ENCODE measurements at places on chromosomes 3 and 15. TPM values are rescaled to one million over a fixed set of nuclear protein-coding genes. Genes with fewer than 3 reads are reported as not detected.

ANKUB1 gene
- not detected for total RNA-seq

BUB1B gene
- total RNA-seq: 3.6 TPM

NR2F2 gene
- total RNA-seq: 27.3 TPM

TICRR gene
- total RNA-seq: 4.9 TPM

B4GALT4 gene
- 56.5 TPM for total RNA-seq

ALPK3 gene
- total RNA-seq: 0.89 TPM

GRAMD2A gene
- 0.30 TPM for total RNA-seq

C3orf80 gene
- 3.6 TPM for total RNA-seq

NECTIN3 gene
- total RNA-seq: 63.3 TPM

KLHL6 gene
- under 0.01 TPM for total RNA-seq

STIMATE gene
- 19.9 TPM for total RNA-seq

IL5RA gene
- not detected for total RNA-seq

IQCF5 gene
- total RNA-seq: not detected

HDC gene
- total RNA-seq: not detected

SLC7A14 gene
- total RNA-seq: 4.9 TPM

BCL6 gene
- 20.1 TPM for total RNA-seq

DLL4 gene
- 0.14 TPM for total RNA-seq

FGD5 gene
- 0.59 TPM for total RNA-seq

BOC gene
- total RNA-seq: 2.4 TPM

Data from smooth muscle cell of the umbilical artery (primary cell).